Karpas-422 (cell line): ENCODE measurements at places on chromosomes 2 and 18.
A peak's percentile ranks its signal among the peaks of the same experiment; 100 is the strongest.

- DNase-seq, result no peak
These were observed 578.6 kb upstream of the CHAC2 start for GRCh38 chr2:53188851-53189510.

- no peak for DNase-seq
These were observed 178.2 kb downstream of the LOXHD1 start for GRCh38 chr18:46478796-46479195.

GRCh38 chr2:10686176-10686730 lies 3.5 kb downstream of the NOL10 start:
- no peak for DNase-seq

DNA sequence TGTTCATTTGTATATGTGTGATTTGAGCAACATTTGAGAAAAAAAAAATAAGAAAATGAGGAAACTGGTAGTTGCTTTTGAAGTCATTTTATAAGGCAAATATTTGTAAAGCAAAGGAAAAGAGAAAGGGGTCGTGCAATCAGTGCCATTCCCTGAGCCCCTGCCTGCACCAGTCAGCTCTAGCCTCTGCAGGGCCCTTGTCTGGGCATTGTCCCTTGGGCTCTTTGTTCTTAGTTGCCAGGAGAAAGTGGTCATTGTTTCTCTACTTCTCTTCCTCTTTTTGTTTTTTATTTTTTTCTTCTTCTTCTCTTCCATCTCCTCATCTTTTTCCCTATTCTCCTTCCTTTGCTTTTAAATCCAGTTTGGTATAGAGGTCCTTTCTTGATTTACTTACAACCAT lies 175.3 kb upstream of the CREB1 start:
- DNase-seq, result no peak

DNA sequence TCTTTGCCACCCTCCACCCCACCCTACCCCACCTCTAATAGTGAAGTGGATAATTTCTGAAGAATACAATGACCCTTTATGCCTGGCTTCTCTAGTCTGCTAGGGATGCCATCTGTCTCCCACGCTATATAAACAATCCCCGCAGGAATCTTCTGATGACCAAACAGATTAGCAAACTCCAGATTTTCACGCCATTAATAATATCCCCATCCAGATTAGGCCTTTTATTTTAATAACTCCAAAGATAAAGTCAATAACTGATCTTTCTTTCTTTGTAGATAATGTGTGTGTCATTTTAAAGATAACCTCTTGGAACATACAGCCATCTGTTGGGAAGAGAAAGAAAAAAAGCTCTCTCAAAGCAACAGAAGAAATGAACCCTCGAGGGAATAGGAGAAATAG lies 47.9 kb upstream of the CCDC150 start:
- no peak for DNase-seq

DNA sequence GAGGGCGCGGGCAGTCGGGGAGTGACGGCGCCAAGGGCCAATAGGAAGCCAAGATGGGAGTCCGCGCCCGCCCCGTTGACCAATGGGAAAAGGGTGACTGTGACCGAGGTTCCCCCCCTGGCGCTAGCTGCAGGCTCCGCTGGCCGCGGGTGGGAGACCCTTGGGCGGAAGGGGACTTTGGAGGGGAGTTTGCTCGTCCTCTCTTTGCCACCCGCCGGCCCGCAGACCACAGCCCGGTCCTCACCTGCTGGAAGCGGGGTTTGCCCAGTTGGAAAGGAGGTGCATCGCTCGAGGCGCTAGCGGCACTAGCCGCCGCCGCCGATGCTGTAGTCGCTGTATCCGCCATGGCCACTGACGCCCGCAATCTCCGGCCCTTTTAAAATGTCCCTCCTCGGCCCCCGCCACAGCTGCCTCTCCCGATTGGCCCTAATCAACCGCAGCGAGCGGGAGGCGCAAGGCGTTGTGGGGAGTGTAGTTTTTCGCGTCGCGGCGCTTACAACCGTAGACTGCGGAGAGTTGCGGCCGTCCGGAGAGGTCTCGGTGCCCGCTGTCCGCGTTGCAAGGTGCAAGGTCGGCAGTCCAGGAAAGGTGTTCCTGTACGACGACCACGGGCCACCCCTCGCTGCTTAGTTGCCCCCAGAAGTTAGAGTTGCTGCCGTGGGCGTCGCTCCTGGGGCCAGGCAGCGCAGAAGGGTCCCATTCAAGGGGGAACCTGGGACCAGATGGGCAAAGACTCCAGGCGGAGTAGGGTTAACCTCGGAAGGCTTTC lies at the start of gene SFXN5:
Gene SFXN5, minus strand, starts transcription at position 353 of the 769 bp plus-strand sequence. Its CDS starts 7 bp downstream, at position 346.
- peak; percentile 99 for DNase-seq

DNA sequence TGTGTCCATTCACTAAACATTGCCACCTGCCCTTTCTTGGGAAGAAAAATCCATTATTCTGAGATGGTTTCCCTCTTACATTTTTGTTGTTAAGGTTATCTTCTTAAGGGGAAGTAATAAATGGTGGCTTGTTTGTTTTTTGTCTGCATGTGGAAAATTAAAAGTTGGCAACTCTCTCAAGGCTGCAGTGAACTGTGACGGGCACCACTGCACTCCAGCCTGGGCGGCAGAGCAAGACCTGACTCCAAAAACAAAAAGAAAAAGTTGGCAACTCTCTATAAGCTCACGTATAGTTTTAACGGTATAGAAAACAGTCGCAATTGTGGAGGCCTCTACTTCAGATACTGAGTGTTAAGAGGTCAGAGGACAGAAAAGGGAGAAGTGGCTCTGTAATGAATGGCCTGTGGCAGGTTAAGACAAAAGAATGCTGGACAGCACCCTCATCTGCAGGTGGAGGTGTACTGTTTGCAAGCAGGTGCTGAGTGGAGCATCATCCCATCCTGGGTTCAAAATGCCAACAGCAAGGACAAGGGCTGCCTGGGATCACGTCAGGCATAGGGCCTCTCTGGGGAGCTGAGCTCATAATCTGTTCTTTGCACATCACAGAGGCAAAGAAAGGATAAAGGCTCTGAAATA lies 16.7 kb downstream of the L3MBTL4 start:
- no peak for DNase-seq

DNA sequence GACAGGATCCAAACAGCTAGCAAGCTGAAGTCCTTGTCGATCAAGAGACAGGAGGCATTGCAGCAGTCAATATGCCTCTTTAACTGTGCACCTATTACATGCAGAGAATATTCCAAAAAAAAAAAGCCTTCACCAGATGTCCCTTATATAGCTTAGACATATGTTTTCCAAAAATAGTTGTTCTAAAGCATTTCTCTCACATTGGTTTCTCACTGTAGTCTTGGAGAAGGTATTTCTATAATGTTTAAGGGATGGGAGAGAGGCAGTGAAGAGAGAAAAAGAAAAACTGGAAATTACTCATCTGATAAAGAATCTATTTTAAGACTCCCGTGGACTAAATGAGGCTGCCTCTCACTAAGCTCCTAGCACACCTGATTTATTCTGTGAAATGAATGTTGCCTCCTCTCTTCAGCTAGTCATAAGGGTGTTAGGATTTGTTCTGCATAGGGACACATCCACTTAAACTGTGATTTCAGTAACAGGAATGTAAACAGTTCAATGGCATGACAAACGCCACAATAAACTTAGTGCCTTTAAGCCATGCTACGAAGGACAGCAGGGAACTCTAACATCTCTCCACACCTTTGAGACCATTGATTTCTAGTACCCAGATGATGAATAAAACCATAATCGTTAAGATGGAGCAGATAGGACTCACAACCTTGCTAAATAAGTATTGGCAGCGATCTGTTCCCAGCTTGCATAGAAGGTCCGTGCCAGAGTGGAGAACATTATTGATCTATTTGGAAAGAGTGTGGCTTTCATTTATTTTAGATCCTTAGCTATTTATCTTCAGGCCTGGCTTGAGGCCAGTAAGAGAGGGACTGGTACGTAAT lies 98.6 kb upstream of the NCK2 start:
- no peak for DNase-seq

DNA sequence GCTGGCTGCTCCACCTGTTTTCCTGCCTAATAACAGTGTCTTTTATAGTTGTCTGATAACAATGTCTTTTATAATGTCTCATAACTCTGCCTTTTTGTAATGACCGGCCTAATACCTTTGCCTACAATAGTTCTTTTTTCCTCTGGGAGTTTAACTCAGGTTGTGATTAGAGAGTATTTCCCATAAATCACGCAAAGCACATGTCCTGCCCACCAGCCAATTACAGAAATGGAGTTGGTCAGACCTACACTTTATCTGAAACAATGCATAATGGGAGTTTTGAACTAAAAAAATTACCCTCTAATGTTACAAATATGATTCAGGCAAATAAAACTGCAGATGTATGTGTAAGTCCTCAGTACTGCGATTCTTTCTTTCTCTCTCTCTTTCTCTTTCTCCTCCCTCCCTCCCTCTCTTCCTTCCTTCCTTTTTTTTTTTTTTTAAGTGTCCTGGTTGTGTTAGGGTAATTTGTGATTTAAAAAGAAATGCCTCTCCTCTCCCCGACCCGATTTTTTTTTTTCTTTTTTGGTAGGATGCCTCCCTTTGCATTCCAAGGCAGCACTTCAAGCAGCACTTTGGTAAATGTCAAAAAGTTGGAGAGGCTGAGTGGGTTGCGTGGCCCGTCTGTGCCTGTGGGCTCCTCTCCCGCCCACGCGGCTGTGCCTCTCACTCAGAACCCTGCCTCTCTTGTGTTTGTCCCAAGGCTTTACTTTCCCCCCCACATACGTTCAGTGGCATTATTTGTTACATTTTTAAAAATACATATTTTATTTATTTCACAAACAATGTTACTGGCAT lies 147.3 kb downstream of the AGAP1 start:
- DNase-seq, result no peak

GRCh38 chr2:94869552-94870439 lies 1.4 kb upstream of the TEKT4 start:
- no peak for DNase-seq

- DNase-seq, result no peak
These were observed 168.9 kb downstream of the ANTXR1 start for GRCh38 chr2:69181806-69182427.

DNA sequence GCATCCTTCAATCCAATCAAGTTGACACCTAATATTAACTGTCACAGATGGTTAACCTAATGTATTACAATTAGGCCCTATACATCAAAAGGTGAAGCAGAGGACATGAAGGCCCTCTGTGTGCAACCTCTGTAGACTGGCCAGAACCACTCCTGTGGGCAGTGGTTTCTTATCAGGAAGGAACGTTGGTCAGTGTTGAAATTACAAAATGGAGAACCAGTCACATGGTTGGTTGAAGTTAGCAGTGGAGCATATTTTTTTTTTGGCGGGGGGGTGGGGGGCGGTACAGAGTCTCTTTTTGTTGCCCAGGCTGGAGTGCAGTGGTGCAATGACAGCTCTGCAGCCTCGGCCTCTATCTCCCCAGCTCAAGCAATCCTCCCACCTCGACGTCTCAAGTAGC lies 19.8 kb downstream of the RNU2-63P start:
- no peak for DNase-seq

- no peak for DNase-seq
These were observed 136.9 kb downstream of the PXDN start for GRCh38 chr2:1607236-1607920.

- DNase-seq, result no peak
These were observed 1284.2 kb upstream of the PIK3C3 start for GRCh38 chr18:40670668-40671375.

GRCh38 chr2:127173057-127173456 lies 47.0 kb downstream of the CYP27C1 start:
- no peak for DNase-seq

DNA sequence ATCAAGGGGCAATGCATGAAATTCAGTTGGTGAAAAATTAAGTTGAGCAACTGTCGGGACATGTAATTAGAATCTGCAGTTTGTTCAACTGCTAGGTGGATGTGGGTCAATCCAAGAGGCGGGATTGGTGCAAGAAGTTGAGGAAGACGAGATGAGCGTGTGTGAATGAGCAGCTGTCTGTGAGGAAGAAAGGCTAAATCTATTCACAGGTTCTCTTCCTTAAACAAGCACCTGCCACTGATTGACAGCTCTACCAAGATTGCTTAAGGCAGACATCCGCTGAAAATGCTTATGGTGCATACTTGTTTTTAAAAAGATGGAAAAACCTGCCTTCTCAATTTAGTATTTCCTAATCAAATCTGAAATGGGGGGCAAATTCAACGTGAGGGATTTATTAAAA lies 323.4 kb upstream of the THUMPD2 start:
- DNase-seq, result peak; percentile 59

- no peak for DNase-seq
These were observed 723.3 kb downstream of the TSN start for GRCh38 chr2:122478771-122479170.

DNA sequence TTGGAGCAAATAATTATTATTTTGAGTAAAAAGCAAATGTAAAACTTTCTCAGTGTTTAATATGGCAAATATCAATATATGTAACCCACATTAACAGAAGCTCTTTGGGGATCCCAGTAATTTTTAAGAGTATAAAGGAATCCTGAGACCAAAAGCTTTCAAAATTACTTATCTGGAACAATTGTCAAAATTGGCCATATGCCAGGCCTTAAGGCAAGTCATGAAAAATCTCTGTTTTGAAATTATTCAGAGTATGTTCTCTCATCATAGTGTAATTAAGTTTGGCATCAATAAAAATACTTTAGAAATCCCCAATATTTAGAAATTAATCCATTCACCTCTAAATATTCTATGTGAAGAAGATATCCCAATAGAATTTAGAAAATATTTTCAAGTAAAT lies 225.3 kb upstream of the ARL4C start:
- no peak for DNase-seq
